CD4-positive, alpha-beta T cell treated with Interleukin-2 at 100 ng/mL for 4 hours (primary cell): ENCODE measurements at places on chromosomes 7 and 10.

DNA sequence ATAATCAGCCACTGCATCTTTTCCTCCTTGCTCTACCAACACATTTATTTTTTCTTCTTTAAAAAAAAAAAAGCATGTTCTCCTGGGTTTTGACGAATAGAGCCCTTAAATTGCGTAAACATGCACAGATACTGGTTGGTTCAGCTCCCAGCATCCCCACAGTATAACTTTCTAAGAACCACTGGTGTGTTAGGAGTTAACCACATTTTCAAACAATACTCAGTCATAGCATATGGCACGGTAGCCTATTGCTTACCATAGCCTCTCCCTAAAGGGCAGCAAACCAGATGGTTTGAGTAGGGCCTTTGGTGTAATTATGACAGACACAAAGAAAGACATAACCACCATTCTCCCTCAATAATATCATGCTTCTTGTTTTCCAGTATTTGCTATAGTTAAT lies 145.0 kb downstream of the LRRC4 start:
- DNase-seq = no peak

- no peak for DNase-seq
Measured at GRCh38 chr10:71638822-71639719, 80.5 kb downstream of the C10orf105 start.

DNA sequence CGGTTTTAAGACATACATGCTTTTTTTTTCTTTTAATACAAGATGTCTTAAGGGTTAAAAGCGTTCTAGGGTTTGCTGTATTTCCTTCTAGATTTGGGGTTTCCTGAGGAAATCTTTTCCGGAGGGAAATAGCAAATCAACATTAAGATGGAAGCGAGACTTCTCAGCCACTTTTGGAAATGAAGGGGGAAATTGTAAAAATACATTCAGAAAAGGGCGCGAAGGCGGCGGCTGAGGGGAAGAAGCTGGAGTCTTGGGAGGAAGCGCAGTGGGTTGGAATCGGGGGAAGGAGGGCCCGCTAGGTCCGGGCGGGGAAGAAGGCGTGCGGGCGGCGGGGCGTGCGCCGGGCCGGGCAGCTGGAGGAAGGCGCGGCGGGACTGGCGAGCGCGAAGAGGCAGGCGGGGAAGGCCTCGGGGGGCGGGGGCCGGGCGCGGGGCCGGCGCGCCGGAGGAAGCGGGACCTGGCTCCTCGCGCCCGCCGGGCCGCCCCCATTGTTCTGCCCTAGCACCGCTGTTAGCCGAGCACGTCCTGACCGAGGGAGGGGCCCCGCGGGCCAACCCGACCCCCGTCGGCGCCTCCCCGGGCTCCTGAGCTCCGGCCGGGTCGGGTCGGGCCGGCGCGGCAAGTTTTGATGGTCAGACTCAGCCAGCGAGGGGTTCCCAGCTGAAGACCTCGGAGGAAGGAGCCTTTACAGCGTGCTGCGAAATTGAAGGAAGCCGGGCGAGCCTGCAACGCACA lies 1.5 kb upstream of the SKIDA1 start:
- DNase-seq = no peak

DNA sequence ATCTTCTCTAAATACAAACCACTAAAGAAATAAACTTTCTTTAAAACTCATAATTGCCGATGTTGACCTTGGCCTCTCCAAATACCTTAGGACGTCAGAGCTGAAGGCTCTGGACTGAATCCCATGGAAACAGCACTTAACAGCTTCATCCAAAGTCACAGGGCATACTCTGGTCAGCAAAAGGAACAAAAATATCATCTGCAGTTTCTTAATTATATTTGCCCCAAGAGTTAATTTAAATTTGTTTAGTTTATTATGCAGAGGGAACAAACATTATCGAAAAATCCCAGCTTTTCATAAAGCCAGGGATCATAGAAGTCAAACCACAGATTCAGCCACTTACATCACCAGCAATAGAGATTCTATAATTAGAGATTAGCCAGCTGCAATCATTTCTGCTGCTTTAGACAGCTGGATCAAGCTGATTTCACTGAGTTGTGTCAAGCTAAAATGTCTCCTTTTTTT lies 20.5 kb upstream of the FAM13C start:
- DNase-seq = no peak

- DNase-seq = no peak
Measured at GRCh38 chr10:95392681-95393164, 101.9 kb upstream of the PDLIM1 start.

- DNase-seq = no peak
Measured at GRCh38 chr10:124998624-124999291, 56.8 kb downstream of the ZRANB1 start.

- DNase-seq = no peak
Measured at GRCh38 chr10:120085096-120085796, 192.7 kb downstream of the SEC23IP start.

DNA sequence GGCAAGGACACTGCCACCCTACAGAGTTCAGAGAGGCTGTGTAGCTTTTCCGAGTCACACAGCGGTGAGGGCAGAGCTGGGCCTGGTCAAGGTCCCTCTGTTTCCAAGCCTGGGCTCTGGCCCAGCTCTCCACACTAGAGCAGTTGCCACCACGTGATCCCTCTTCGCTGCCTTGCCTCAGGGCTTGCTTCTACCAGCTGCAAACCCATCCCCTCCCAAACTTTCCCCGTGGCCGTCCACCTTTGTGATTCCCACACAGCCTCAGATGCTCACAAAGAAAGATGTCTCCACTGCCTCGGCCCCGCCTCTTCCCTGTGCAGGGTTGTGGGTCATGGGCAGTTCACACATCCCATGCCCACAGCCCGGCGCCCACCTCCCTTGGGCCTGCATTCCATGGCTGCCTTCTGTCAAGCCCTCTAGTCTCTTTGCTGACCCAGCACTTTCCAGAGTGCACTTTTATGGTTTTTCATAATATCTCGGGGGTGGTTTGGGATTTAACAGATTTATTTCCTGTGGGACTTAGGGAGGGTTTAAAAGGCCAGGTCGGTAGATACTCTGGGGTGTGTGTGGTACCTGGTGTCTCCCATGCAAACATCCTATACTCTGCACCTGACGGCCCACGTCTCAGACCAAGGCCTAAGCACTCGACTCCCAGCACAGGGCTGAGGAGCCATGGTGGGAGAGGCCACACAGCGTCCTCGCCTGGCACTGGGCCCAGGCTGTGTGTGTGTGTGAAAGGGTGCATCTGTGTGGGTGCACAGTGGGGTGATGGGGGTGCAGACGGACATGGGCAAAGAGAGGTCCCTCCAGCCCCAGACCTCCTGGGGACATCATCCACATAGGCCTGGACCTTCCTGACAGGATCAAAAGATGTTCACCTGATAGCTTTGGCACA lies 59.6 kb downstream of the PKD1L1 start:
- no peak for DNase-seq

DNA sequence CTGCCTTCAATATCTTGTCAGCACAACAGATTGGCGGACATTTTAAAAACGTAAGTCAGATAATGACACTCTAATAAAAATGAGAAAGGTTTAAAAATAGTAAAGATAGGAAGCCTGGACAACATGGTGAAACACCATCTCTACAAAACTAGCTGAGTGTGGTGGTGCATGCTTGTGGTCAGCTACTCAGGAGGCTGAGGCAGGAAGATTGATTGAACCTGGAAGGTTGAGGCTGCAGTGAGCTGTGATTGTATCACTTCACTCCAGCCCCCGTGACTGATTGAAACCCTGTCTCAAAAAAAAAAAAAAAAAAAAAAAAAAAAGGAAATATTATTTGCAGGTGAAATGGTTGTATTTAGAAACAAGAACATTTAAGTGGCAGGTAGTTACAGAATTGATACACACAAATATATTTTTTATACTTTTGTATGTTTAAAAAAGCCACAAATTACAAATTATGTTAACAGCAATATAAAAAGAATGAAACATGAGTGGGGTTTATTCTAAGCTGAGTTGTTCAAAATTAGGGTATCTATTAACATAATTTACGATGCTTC lies 141.9 kb downstream of the ADK start:
- DNase-seq = no peak

- DNase-seq = no peak
Measured at GRCh38 chr7:75817116-75817515, 3.5 kb upstream of the CCL24 start.

DNA sequence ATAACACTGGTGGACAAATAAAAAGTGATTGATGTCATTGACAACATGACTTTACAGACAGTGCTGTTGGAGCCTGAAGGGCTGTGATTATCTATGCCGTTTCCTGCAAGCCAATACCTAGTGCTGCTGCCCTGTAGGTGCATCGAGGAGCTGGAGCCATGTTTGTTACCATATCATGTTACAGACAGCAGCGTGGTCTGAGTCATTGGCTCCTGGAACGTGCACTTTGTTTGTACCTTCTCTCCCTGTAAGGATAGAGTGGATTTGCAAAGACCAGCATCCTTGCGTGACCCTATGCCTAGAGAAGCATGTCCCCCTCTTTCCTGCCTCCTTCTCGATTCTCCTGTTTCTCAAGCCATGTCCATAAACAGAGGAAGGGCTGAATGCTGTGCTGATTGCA lies 597.2 kb downstream of the TYW1 start:
- DNase-seq = no peak

DNA sequence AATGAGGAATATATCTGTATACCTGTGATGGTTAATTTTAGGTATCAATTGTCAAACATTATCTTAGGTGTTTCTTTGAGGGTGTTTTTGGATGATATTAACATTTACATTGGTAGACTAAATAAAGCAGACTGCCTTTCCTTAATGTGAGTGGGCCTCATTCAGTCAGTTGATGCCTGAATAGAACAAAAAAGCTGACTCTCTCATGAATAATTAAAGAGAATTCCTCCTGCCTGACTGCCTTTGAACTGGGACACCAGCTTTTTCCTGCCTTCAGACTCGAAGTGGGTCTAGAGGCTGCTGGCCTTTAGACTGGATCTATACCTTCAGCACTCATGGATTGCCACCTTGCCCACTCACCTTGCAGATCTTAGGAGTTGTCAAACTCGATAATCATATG lies 117.9 kb upstream of the TMEM168 start:
- DNase-seq = no peak

DNA sequence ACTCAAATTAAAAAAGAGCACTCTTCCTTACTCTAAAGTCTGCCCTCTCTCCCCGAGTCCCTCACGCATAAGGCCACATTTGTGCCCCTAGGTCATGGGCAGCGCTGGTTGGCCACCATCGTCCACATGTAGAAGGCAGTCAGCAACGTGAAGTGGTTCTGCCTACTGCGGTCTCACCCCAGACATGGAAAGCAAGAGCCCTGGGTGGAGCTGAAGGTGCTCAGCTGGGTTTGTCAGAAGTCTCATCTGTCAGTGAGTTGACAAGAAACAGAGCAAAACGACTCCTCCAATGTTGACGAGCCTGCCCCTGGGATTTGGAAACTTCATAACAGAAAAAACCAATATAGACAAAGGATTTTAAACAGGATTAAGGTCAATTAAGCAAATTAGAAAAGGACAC lies 192.3 kb upstream of the PRSS58 start:
- no peak for DNase-seq

DNA sequence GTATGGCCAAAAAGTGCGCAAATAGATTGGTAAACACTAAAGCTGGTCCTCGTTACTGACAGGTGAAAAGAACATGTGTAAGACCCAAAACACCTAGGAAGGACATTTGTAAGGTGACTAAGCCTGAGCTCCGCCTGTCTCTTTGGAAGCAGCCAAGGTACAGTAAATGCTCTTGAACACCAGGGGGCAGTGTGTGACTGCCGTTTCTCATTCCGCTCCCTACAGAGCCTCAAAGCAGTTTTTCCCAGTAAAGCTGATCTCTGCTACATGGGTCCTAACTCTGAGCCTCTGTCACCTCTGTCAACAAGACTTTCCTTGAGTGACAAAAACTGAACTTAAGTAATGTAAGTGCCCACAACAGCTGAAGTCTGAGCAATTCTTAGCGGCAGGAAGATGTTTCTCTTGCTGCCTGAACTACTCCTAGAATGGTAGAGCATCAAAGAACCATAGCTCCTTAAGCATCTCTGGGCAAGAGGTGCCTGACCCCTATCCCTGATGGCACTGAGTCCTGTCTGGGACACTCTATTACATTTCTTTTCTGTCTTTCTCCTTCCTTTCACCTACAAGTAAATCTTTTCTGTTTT lies 238.0 kb upstream of the INHBA start:
- peak; percentile 62 for DNase-seq
